ENCODE measurements at places on chromosomes 6 and 20.

DNA sequence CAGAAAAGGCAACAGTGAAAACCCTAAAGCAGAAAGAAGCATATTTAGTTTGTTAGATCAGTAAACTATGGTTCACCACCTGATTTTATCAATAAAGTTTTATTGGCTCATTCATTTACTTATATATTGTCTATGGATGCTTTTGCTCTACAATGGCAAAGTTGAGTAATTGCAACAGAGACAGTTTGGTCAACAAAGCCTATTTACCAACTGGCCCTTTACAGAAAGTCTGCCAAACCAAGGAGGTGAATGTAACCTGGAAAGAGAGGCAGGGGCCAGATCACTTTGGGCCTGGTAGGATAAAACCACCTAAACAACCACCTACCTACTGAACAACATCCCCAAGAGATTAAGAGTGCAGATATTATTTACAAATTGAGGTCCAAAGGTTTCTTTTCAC is 19.4 kb downstream of the SAYSD1 start:
- H3K27me3 ChIP-seq, result peaks cover 13% of the 10 kb centered on the region
- H3K27ac ChIP-seq, result no peak overlapping the region
- no peak overlapping the region for H3K4me3 ChIP-seq
- no peaks in the 10 kb centered on the region for H3K36me3 ChIP-seq
- DNase-seq, result no peak

DNA sequence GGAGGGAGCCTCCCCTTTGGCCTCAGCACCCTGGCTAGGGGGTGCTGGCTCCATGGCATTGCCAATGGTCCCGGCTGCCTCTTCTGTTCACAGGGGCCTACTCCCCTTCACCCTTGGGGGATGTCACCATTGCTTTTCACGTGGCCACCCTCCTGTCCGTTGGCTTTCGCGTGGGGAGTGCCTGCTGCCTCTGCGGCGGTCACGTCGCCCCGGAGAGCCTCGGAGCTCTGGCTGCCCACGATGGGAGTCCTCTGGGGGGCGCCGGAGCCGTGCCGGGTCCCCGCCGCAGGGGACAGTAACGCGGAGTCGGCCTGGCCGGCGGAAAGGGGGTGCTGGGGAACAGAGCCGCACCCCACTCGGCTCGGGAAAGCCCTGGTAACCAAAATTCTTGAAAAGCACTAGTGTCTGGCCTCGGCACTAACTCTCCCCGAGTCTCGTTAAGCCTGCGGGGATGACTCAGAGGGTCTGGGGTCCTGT is 661 bp upstream of the HEBP2 start:
- H3K4me1 ChIP-seq, result peaks cover 31% of the 10 kb centered on the region
- DNase-seq, result peak; percentile 52

DNA sequence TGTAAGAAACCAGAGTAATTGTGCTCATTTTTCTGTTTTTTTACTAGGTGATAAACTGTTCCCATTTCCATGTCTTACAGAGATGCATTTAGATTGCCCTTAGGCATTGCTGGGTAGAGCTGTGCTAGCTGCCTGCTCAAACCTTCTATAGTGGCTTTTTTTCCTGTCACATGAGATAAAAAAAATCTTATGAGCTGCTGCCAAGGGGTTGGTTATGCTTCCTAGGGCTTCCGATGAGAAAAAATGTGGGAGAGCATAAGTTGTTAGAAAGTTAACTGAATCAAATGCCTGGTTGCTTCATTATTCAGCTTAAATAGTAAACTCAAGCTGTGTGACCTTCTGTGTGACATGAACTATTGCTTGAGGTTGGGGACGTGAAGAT is 50.0 kb upstream of the NOX3 start:
- no peaks in the 10 kb centered on the region for H3K4me1 ChIP-seq
- H3K4me3 ChIP-seq, result no peak overlapping the region
- no peaks in the 10 kb centered on the region for H3K27me3 ChIP-seq
- DNase-seq, result no peak
- H3K36me3 ChIP-seq, result no peaks in the 10 kb centered on the region

- H3K4me1 ChIP-seq, result peaks cover 6% of the 10 kb centered on the region
- no peak overlapping the region for H3K27ac ChIP-seq
- no peak overlapping the region for H3K4me3 ChIP-seq
- no peaks in the 10 kb centered on the region for H3K36me3 ChIP-seq
- no peak for DNase-seq
Observed at GRCh38 chr6:63882208-63882607, 246.6 kb downstream of the PHF3 start.

- no peak for DNase-seq
- H3K4me1 ChIP-seq, result peaks cover 43% of the 10 kb centered on the region
- H3K36me3 ChIP-seq, result peaks cover under 1% of the 10 kb centered on the region
- H3K4me3 ChIP-seq, result no peak overlapping the region
- H3K27ac ChIP-seq, result peak overlapping the region; percentile 52
Observed at GRCh38 chr20:57618764-57619050, 1.5 kb downstream of the ZBP1 start.

- H3K4me1 ChIP-seq, result no peaks in the 10 kb centered on the region
- H3K4me3 ChIP-seq, result no peak overlapping the region
- H3K27me3 ChIP-seq, result no peaks in the 10 kb centered on the region
Observed at GRCh38 chr6:168570211-168570610, 129.2 kb downstream of the SMOC2 start.

- H3K27ac ChIP-seq, result no peak overlapping the region
- no peak for DNase-seq
- H3K4me3 ChIP-seq, result no peak overlapping the region
- no peaks in the 10 kb centered on the region for H3K4me1 ChIP-seq
- no peaks in the 10 kb centered on the region for H3K36me3 ChIP-seq
Observed at GRCh38 chr6:44661221-44662008, 273.9 kb downstream of the CDC5L start.

DNA sequence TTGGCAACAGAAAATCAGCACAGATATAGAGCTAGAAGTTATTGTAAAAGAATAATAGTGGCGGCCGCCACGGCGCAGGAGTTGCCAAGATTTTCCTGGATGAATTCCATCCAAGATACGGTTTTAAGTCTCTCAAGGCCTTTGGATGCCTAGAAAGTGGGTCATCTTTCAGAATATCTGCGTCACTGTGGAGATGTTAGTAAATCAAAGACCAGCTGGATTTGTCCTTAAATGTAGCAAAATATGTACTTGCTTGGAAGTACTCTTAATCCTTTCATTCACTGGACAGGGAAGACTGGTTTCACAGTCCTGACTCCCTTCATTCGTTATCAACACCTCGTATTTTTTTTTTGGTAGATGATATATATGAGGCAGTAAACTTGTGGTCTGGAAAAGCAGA is 83.0 kb downstream of the SLC22A3 start:
- no peak overlapping the region for H3K4me3 ChIP-seq

- H3K27ac ChIP-seq, result peak overlapping the region; percentile 47
- H3K27me3 ChIP-seq, result no peaks in the 10 kb centered on the region
- no peaks in the 10 kb centered on the region for H3K4me1 ChIP-seq
- no peak overlapping the region for H3K4me3 ChIP-seq
- peak; percentile 51 for DNase-seq
Observed at GRCh38 chr6:24899997-24900325, 35.8 kb downstream of the RIPOR2 start.

DNA sequence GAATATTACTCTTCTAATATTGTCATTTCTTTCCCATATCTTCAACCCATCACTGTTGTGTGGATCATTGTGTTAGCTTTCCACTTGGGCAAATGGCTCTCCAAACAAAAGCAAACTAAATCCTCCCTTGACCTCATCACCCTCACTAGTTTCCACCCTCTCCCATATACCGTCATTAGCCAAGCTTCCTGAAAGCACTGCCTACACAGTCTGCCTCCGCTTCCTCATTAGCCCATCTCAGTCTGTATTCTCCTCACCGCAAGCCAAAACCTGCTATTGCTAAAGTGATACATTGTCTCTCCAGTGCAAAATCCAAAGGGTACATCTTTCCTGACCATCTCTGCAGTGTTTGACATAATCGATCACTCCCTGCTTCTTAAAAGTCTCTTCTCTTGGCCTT is 212.6 kb downstream of the CLIC5 start:
- no peak overlapping the region for H3K27ac ChIP-seq
- no peak for DNase-seq
- H3K27me3 ChIP-seq, result no peaks in the 10 kb centered on the region
- peaks cover 15% of the 10 kb centered on the region for H3K4me1 ChIP-seq
- H3K4me3 ChIP-seq, result no peak overlapping the region

- no peak overlapping the region for H3K27ac ChIP-seq
- DNase-seq, result no peak
- no peaks in the 10 kb centered on the region for H3K36me3 ChIP-seq
Observed at GRCh38 chr6:156437121-156437879, 339.9 kb upstream of the ARID1B start.

GRCh38 chr20:63957004-63957689 is 931 bp upstream of the UCKL1 start:
- H3K36me3 ChIP-seq, result peaks cover 14% of the 10 kb centered on the region
- H3K27ac ChIP-seq, result peak overlapping the region; percentile 84
- H3K4me1 ChIP-seq, result no peaks in the 10 kb centered on the region
- no peaks in the 10 kb centered on the region for H3K27me3 ChIP-seq

DNA sequence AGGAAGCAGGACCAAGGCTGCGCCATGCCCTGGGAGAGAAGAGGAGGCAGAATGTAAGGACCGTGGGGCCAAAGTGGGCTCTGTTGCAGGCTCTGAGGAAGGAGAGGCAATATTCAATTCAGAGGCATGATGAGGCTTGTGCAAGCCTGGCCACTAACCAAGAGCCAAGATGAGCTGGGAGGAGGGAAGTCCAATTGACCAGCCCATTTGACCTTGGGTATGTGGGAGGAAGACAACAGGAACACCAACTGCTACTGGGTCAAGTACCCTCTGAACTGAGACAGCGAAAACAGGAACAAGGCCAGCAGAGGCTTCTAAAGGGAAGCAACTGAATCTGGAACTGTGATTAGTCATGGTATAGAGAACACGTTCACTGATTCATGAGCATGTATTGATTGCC is 779.6 kb downstream of the MAFB start:
- peak; percentile 4 for DNase-seq
- no peak overlapping the region for H3K27ac ChIP-seq
- H3K27me3 ChIP-seq, result no peaks in the 10 kb centered on the region

DNA sequence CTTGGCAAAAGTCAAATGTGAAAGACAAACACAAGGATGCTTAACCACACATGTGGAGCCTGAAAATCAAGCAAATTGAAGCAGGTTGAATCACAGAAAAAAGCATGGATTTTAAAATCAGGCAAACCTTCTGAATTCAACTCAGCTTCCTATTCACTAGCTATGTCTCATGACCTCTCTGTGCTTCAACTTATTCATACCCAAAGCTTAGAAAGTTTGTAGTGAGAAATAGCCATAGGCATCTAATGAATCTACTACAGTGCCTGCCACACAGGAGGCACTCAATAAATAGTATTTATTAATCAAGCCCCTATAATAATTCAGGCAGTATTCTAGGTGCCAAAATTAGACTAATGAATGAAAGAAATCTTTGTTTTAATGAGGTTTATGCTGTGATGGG is 112.2 kb upstream of the TNFAIP3 start:
- no peak overlapping the region for H3K4me3 ChIP-seq
- DNase-seq, result no peak
- no peak overlapping the region for H3K27ac ChIP-seq
- H3K4me1 ChIP-seq, result peaks cover 36% of the 10 kb centered on the region

GRCh38 chr20:10362674-10363073 is 71.3 kb downstream of the MKKS start:
- DNase-seq, result no peak
- H3K4me3 ChIP-seq, result no peak overlapping the region
- no peaks in the 10 kb centered on the region for H3K36me3 ChIP-seq
- peaks cover 1% of the 10 kb centered on the region for H3K27me3 ChIP-seq

- no peaks in the 10 kb centered on the region for H3K27me3 ChIP-seq
- H3K4me3 ChIP-seq, result no peak overlapping the region
- H3K4me1 ChIP-seq, result peaks cover 13% of the 10 kb centered on the region
- DNase-seq, result no peak
- peaks cover 43% of the 10 kb centered on the region for H3K36me3 ChIP-seq
Observed at GRCh38 chr20:10654630-10655029, 19.2 kb downstream of the JAG1 start.

GRCh38 chr20:58421497-58421850 is 32.4 kb downstream of the VAPB start:
- H3K36me3 ChIP-seq, result peaks cover 4% of the 10 kb centered on the region
- no peak overlapping the region for H3K4me3 ChIP-seq
- DNase-seq, result no peak
- H3K27me3 ChIP-seq, result no peaks in the 10 kb centered on the region
- H3K27ac ChIP-seq, result no peak overlapping the region

DNA sequence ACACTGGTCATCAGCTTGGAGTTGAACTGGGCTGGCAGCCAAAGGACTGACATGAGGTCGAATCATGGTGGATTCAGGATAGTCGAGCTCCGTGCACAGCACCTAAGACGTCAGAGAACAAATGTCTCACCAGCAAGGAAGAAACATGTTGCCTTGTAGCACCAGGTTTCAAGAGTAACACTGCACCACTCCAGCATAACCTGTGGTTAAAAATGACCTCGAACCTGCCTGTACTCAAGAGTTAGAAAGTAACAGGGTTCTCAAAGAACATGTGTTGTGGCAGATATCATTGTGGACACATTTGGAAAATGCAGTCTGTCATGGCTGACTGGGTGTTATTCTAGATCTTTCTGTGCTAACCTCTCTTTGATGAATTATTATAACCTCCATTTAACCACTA is 511.6 kb downstream of the CDH26 start:
- no peak overlapping the region for H3K27ac ChIP-seq
- DNase-seq, result peak; percentile 16
- no peaks in the 10 kb centered on the region for H3K4me1 ChIP-seq
- peaks cover 46% of the 10 kb centered on the region for H3K27me3 ChIP-seq
- no peaks in the 10 kb centered on the region for H3K36me3 ChIP-seq

GRCh38 chr6:168099201-168100010 is 20.4 kb upstream of the FRMD1 start:
- H3K27me3 ChIP-seq, result peaks cover 11% of the 10 kb centered on the region
- no peak overlapping the region for H3K27ac ChIP-seq
- DNase-seq, result no peak
- peaks cover 2% of the 10 kb centered on the region for H3K4me1 ChIP-seq

GRCh38 chr20:7722564-7722963 is 217.7 kb downstream of the HAO1 start:
- no peak for DNase-seq
- no peaks in the 10 kb centered on the region for H3K36me3 ChIP-seq
- H3K4me3 ChIP-seq, result no peak overlapping the region
- no peaks in the 10 kb centered on the region for H3K4me1 ChIP-seq
- no peaks in the 10 kb centered on the region for H3K27me3 ChIP-seq

- H3K27me3 ChIP-seq, result peaks cover 1% of the 10 kb centered on the region
- H3K4me1 ChIP-seq, result no peaks in the 10 kb centered on the region
- no peak overlapping the region for H3K27ac ChIP-seq
- H3K4me3 ChIP-seq, result no peak overlapping the region
- DNase-seq, result no peak
Observed at GRCh38 chr6:166318649-166319600, 10.7 kb upstream of the PRR18 start.

GRCh38 chr6:35216412-35216732 is 2.6 kb downstream of the SCUBE3 start:
- peaks cover 18% of the 10 kb centered on the region for H3K4me1 ChIP-seq
- H3K4me3 ChIP-seq, result no peak overlapping the region
- no peak for DNase-seq

- no peaks in the 10 kb centered on the region for H3K27me3 ChIP-seq
- H3K4me1 ChIP-seq, result no peaks in the 10 kb centered on the region
- H3K36me3 ChIP-seq, result peaks cover 13% of the 10 kb centered on the region
- H3K27ac ChIP-seq, result no peak overlapping the region
Observed at GRCh38 chr6:72787391-72788031, 165.6 kb downstream of the KCNQ5 start.

Measured in common myeloid progenitor, CD34-positive (primary cell).